ENCODE measurements at places on chromosomes 4 and X.

- no peak for DNase-seq
These were observed 394.7 kb upstream of the CPEB2 start for GRCh38 chr4:14607578-14607977.

GRCh38 chr4:163556177-163556576 lies 61.7 kb downstream of the TMA16 start:
- no peak for DNase-seq

GRCh38 chr4:140351093-140352075 lies 22.1 kb upstream of the SCOC start:
- DNase-seq = no peak

DNA sequence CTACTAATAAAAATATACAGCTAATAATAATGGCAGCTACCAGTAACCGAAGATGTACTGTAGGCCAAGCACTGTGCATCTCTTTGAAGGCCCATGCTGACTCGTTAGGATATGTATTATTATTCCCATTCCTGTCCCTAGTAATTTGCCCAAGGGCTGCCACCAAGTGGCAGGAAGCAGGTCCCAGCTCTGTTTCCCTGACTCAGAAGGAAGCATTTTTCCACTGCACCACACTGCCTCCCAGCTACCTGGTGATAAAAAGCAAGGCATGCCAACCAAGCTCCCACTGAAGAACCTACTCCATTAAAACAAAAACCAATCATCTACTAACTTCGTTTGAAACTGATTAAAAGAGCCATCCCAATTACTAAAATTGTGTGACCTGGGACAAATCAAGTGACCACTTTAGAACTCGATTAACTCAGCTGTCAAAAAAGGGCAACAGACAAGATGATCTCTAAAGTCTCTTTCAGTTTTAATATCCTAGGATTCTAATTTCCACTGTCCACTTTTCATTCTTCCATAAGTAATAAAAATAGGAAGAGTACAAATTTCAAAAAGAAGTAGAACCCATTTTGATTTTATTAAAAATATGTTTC lies 24.3 kb upstream of the PGM2 start:
- DNase-seq = no peak

DNA sequence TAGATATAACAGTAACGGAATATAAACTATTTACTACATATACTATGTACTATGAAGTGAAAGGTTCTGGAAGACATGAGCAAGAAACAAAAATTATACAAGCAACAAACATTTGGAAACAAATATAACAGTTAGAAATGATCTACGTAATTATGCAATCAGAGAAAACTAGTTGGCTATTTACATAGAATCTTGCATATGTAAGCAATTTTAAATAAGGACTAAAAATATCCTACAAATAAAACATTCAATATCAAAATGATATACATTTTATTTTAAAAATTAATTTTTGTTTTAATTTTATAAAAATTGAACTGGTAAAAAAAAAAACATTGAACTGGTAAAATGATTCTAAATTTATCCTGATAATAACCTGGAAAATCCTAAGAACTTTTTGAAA lies 642.5 kb upstream of the PCDH10 start:
- no peak for DNase-seq

GRCh38 chr4:147954850-147955249 lies 223.0 kb downstream of the ARHGAP10 start:
- no peak for DNase-seq

- DNase-seq = no peak
These were observed 43.8 kb downstream of the GEMIN8 start for GRCh38 chrX:13985697-13986435.

- no peak for DNase-seq
These were observed 246.7 kb downstream of the PALLD start for GRCh38 chr4:168743601-168744000.

GRCh38 chrX:68387776-68388175 lies 45.5 kb downstream of the OPHN1 start:
- no peak for DNase-seq

DNA sequence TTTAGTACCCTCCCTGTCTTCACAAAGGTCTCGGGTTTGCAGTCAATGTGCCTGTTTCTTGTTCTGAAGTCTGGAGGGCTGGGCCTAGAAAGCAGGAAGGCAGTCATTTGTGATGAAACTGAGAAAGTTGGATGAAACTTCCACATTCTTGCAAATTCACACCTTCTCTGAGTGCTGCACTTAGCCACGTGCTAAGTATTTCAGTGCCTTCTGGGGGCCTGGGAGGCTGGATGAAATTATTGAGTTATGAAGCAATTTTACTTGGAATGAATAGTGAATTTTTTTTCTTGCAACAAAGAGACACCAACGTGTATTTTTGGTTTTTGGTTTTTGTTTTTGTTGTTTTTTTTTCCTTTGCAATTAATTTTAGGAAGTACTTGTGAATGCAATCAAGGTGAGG lies 71.2 kb downstream of the MSX1 start:
- no peak for DNase-seq

DNA sequence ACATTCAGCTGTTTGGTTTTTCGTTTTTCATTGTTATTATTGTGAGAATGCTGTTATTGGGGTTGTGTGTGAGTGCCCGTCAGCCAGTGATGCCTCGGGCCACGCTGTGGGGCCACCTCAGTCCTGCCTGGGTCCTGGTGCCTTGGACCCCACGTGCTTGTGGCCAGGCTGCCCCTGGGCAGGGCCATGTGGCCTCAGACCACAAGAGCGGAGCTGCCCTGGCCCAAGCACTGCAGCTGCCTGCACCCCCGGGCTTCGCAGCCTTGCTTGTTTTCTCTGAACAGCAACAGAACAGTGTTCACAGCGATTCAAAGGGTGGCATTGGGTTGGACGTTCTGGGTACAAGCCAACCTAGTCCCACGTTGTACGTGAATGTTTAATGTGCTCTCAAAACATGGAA lies 56.9 kb downstream of the CPLX1 start:
- DNase-seq = no peak

DNA sequence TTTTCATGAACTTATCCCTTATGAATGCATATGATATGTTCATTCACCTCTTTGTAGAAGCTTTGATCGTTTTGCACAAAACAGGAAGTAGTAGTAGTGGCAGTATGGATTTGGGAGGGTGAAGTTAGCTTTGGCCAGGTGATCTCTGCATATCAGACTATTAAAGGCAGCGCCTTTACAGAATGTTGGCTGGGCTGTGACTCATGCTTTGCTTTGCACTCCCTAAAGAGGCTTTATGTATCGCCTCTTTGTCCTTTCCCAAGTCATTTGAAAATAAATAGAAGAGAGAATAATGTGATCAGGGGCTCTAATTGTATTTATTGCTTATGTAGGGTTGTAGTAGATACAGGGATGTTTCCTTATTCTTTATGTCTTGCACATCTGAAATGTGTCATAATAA lies 50.4 kb downstream of the SHROOM3 start:
- no peak for DNase-seq

- DNase-seq = no peak
These were observed 315.4 kb downstream of the DCAF12L2 start for GRCh38 chrX:125850693-125851092.

DNA sequence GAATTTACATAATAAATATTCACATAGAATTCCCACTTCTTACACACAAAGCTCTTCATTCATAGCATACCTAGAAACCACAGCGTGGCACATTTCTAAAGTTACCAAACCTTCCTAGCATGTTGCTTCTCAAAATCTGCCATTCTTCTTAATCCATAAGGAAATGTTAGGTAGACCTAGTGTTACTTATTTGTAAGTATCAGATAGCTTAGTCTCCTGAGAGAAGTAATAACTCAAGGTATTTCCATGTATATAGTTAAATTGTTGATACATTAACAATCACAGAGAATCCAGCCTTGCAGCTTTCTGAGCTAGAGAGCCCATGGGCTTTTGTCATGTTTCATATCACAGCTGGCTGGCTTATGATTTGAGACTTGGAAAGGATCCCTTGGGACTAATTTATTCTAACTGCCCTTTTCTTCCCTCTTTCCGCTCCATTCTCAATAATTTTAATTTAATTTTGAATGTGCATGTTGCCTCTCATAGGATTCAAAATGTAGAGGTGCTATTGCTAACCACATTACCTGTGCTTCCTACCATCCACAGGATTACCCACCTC lies 17.6 kb downstream of the SH3RF1 start:
- no peak for DNase-seq

GRCh38 chr4:83283181-83283580 lies 1.4 kb downstream of the COQ2 start:
- no peak for DNase-seq

DNA sequence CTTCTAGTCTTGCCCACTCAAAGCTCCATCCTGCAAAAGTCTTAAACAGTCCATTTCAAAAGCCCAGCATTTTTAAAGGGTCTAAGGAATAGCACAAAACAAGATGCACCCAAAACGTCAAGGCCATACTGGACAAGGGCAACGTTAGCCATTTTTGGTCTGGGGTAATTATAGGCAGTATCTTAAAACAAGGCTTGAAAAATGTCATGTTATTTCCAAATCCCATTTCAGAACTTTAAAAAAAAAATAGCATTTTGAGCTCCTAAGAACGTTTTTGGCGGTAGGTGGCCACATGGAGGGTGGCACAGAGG lies 584 bp upstream of the TMEM165 start:
- no peak for DNase-seq

- no peak for DNase-seq
These were observed 4.3 kb upstream of the CYSLTR1 start for GRCh38 chrX:78331708-78332107.

DNA sequence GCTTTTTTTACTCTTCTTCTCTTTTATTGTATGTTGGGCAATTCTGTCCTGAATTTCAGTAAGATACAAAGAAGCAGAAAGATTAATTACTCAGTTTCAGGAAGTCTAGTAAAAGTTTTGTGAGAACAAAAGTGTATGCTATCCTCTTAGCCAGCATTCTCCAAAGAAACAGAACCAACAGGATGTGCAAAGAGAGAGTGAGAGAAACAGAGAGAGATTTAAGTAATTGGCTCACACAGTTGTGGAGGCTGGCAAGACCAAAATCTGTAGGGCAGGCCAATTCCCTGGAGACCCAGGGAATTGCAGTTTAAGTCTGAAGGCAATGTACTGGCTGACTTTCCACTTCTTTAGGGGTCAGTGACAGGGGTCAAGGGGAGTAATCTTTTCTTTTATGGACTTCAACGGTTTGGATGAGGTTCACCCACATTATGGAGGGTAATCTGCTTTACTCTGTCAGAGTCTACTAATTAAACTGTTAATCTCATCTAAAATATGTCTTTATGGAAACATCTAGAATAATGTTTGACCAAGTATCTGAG lies 59.2 kb upstream of the SLC39A8 start:
- DNase-seq = no peak

DNA sequence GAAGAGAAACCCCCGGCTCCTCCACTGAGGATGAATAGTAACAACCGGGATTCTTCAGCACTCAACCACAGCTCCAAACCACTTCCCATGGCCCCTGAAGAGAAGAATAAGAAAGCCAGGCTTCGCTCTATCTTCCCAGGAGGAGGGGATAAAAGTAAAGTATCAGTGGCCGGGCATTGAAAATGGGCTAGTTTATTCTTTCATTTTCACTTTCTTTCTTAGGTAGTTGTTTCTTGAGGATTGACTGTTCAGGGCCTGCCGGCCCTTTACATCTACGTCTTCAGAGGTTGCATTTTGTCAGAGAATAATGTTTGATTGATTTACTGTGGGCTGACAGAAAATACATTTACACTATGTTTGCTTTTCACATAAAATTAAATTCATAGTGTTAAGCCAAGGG lies 27.1 kb downstream of the PAK3 start:
- no peak for DNase-seq

- no peak for DNase-seq
These were observed 26.5 kb upstream of the PLCXD1 start for GRCh38 chrX:254630-255215.

DNA sequence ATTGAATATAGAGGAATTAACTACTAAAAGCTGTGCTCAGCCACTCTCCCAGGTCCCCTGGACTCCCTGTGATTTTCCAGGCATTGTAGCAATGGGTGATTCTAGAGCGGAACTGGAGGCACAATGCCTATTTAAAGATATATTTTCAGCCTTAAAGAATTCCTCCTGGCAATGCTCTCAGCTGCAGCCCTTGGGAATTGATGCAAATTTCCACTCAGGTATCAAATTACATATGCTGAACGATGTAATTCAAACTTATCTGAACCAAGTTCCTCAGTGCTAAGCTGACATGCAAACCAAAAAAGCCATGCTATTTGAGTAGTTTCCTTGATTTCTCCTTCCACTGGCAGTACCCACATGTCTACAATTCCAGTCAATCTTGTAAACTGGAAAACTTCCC lies 86.3 kb upstream of the GABRA3 start:
- no peak for DNase-seq

GRCh38 chr4:100208964-100209363 lies 18.7 kb upstream of the DDIT4L start:
- DNase-seq = no peak

GRCh38 chr4:76449833-76450232 lies 14.8 kb downstream of the SHROOM3 start:
- DNase-seq = no peak

DNA sequence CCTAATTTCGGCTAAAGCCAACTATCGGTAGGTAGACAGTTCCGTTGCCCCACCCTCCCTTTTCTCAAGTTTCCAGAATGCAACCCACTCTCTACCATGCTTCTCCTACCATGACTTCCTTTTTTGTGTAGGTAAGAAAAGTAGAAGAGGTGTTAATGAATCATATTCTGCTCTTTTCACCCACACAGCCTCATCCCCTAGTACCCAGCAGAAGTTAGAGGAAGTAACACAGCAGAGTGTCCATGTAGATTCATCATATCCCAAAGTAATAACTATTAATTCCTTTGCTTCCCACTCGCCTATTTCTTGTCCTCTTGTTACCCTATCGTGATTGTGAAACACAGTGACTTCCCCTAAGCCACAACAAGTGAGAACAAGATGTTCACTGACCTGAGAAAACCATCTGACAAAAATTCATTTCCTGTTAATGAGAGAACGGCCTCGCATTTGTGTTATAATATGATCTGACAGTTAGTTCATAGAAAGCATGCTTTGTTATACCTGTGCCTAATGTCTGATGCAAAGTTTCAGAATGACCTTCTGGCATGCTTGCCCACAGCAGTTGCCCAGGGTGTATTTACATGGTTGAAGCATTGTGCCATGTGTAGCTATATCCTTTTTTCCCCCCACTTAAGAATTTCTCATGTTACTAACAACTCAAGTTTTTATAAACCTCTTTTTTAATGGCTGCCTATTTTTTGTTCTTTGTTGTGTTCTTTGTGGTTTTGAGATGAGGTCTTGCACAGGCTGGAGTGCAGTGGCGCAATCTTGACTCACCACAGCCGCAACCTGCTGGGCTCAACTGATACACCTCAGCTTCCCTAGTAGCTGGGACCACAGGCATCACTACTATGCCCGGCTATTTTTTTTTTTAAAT lies 185.6 kb downstream of the RAP1GDS1 start:
- DNase-seq = peak; percentile 37

GRCh38 chr4:48162162-48162561 lies 28.1 kb upstream of the TXK start:
- DNase-seq = no peak

GRCh38 chr4:4641254-4641653 lies 99.4 kb upstream of the STX18 start:
- no peak for DNase-seq

DNA sequence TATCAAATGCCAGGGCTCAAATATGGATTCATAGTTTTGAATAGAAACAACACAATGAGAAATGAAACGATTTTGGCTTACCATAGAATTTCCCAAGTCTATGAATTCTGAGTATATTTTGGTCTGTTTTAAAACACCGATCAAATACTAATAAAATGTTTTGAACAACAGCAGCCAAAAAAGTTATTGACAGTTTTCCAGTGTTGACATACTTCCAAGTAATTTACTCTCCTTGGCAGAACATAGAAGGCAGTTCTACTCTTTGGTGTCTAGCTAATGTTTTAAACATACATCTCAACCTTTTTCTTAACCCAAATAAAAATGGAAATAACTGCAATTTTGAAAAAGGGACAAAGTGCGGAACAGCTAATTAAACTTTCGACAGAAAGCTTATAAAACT lies 1419.8 kb downstream of the ADGRL3 start:
- DNase-seq = no peak

Data from T-helper 1 cell (primary cell).